ENCODE measurements at places on chromosomes 12 and 14.
A peak's percentile ranks its signal among the peaks of the same experiment; 100 is the strongest.

DNA sequence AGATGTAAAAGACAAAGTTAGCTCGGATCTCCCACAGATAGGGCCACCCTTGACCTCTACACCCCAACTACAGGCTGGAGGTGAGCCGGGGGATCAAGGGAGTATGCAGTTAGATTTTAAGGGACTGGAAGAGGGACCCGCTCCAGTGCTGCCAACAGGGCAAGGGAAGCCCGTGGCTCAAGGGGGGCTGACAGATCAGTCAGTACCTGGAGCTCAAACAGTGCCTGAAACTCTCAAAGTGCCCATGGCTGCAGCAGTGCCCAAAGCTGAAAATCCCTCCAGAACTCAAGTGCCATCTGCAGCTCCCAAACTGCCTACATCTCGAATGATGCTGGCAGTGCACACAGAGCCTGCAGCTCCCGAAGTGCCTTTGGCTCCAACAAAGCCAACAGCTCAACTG is 10.4 kb downstream of the NYNRIN start:
- no peak for DNase-seq

- DNase-seq: peak; percentile 20
Observed at GRCh38 chr14:68088451-68088854, 268.9 kb downstream of the RAD51B start.

DNA sequence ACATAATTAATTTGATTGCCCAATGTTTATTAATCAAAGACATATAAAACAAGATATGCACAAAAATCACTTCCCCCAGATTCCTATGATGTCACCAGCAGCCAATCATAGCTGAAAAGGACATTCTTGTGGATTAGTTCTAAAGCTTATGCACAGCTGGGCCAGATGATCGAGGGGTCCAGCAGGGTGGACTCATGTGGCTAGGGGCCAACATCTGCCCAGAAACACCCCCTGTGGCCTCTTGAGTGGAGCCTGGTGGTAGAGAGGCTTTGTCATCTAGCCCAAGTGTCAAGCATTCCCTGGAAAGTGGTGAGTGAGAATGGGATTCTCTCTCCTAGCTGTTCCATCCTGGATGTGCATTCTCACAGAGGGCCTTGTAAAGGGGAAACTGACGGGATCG is 590.0 kb downstream of the BCL11B start:
- peak; percentile 8 for DNase-seq

DNA sequence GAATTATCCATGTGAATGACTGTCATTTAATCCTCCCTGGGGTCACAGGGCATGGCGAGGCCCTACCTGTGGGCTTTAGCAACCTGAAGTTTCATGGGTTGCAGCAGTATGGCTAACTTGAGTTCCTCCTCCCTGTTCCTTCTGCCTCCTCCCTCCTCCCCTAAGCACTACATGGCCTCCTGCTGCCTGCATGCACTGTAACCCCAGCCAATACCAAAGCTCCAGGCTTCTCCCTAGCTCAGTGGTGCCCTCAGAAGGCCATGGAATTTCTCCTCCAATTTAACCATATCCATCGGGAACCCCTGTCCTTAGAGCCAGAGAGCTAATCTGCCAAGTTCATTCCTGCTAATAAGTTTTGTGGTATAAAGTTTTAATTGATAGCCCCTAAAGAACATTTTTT is 95.1 kb downstream of the NT5DC3 start:
- no peak for DNase-seq

DNA sequence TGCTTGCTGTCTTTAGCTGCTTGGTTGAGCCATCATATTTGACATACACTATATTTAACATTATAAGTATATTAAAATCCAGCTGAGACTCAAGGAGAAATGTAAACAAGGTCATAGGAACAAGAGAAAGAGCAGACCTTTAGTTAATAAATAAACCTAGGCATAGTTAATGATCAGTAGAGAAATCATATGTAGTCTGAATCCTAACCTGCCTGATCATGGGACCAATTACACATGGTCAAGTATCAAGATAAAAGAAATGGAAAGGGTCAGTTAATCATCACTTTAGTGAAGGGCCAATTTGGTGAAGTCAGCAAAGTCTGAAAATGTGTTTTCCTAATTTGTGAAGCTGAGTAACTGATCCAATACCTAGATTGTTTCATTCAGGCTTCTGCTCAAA is 7.5 kb downstream of the RNF212B start:
- no peak for DNase-seq

DNA sequence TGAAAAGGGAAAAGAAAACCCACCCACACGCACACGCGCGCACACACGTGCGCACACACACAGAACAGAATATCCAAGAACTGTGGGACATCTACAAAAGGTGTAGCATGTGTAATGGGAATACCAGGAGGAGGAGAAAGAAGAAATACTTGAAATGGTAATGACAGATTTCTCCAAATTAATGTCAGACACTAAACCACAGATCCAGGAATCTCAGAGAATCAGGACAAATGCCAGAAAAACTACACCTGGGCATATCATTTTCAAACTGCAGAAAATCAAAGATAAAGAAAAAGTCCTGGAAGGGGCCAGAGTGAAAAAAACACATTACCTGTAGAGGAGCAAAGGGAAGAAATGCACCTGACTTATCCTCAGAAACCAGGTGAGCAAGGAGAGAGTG is 26.5 kb downstream of the FBXL14 start:
- no peak for DNase-seq

GRCh38 chr12:14958361-14959125 is 2.9 kb downstream of the ARHGDIB start:
- no peak for DNase-seq

DNA sequence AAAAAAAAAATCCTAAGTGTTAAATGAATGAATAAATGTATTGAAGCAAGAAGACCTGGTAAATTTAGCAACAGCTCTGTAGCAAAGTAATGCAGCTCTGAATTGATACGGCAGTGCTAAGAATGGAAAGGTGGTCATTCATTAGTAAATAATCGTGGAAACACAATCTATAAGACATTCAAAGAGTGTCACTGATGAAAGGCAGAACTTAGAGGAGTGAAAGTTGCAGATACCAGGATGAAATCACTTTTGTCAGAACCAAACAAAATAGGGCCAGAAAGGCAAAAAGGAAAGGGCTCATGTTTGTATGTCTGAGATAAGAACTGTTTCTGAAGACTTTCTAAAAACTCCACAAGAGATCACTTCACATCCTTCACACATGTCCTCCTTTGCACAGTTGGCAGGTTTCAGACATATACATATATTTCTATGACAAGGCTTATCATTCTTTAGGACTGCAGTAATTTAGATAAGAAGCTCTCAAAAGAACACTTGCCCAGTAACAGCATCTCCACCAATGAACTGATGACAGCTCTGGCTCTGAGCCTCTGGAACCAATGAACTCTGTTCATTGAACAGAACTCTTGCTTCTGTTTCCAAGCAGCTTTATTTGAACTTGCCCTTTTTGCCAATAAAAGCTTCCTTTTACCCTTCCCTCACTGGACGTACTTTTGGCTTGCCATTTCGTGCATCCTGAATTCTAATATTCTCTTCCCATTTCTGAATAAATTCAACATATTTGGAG is 4.2 kb upstream of the LRR1 start:
- no peak for DNase-seq

DNA sequence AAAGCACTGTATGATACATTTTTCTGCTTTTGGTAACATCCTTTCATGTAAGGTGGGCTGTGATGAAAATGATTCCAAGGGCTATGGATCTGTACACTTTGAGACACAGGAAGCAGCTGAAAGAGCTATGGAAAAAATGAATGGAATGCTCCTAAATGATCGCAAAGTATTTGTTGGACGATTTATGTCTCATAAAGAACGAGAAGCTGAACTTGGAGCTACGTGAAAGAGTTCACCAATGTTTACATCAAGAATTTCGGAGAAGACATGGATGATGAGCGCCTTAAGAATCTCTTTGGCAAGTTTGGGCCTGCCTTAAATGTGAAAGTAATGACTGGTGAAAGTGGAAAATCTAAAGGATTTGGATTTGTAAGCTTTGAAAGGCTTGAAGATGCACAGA is 22.1 kb upstream of the SRGAP1 start:
- peak; percentile 67 for DNase-seq

GRCh38 chr12:27193854-27194544 is 50.1 kb upstream of the STK38L start:
- DNase-seq: peak; percentile 96

DNA sequence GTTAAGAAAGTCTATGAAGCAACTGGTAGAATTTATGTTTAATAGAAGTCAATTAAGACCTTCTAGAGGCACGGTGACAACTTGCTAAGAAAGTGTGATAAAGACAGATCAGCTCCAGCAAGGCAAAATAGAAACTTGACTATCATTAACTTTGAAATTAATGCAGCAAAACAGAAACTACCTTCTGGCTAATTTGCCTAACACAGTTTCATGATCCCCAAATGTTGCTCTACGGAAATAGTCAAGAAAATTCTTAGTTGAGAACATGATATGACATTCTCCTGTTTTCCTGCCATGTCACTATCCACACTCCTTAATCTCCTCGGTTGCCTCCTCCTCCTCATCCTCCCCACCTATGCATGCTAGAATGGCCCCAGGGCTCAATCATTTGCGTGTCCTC is 4.2 kb downstream of the DENND5B start:
- no peak for DNase-seq

- no peak for DNase-seq
Observed at GRCh38 chr14:68744613-68745012, 48.3 kb downstream of the ZFP36L1 start.

GRCh38 chr12:102093319-102093718 is 26.6 kb downstream of the NUP37 start:
- DNase-seq: peak; percentile 29

DNA sequence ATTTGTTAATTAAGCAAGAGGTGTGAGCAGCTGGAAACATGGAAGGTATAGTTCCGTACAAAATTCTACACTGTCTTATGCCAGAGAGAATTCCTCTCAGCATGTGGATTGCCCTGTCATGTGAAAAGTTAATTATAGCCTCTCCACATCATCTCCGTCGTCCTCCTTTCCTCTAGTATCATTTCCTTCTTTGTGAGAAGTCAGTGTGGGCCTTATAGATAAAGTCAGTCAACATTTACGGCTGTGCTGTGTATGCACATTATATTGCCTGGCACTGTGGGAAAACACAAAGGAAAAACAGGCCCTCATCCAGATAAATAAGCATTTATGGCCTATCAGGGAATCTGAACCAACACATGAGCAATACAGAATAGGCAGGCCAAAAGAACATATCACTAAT is 236.6 kb downstream of the SEC23A start:
- no peak for DNase-seq

DNA sequence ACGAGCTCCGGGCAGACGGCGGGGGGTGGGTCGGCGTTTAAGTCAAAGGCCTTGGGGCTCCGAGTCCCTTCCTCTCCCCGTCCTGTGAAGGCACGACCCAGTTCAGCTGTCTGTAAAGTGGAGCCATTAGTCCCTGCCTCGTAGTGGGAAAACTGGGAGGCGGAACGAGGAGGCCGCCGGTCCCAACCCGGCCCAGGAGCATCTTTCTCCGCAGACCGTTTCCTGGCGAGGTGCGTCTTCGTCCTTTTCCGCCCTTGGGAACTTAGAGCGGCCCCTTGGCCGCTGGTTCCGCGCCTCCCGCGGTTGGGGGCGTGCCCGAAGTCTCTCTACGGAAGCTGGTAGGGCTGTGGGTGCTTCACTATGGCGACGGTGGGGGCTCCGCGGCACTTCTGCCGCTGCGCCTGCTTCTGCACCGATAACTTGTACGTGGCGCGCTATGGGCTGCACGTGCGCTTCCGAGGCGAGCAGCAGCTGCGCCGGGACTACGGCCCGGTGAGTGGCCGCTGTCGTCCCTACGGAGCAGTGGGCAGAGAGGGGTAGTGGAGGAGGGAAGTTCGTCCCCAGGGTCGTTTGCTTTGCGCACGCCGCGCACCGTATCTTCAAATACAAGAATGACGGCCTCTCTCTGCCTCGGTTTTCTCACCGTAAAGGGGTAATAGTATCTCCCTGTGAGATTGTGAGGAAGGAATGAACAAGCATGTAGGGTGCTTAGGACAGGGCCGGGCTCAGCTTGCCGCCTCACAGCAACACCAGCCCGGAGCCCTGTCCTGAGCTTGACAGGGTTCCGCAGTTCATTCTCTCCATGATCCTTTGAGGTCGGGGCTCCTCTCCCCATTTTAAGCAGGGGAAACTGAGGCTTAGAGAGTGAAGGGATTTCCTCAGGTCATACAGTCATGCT is at the start of gene OGFOD2:
Gene OGFOD2 (plus strand): TSS at position 353 of the 898 bp plus-strand sequence. CDS start 8 bp downstream, at position 361.
- DNase-seq: peak; percentile 93

DNA sequence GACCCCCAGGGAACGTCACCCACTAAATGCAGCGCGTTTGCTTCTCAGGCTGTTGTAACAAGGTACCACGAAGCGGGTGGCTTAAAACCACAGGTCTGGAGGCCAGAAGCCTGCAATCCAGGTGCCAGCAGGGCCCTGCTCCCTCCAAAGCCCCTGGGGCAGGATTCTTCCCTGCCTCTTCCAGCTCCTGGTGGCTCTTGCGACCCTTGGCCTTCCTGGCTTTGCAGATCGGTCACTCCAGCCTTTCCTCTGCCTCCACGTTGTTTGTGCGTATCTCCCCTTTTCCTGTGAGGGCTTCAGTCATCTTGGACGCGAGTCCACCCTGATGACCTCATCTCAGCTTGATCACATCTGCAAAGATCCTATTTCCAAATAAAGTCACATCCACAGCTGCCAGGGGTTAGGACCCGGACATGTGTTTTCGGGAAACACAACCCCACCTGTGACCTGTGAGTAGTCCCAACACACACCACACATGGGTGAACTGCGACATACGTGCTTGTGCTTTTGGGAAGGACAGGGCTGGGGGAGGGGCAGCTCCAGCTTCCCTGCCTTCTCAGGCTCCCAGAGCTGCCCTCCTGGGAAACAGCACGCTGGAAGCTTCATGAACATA is 114.5 kb upstream of the NCOR2 start:
- peak; percentile 50 for DNase-seq

- DNase-seq: peak; percentile 29
Observed at GRCh38 chr14:77485901-77486678, 12.5 kb downstream of the ISM2 start.

DNA sequence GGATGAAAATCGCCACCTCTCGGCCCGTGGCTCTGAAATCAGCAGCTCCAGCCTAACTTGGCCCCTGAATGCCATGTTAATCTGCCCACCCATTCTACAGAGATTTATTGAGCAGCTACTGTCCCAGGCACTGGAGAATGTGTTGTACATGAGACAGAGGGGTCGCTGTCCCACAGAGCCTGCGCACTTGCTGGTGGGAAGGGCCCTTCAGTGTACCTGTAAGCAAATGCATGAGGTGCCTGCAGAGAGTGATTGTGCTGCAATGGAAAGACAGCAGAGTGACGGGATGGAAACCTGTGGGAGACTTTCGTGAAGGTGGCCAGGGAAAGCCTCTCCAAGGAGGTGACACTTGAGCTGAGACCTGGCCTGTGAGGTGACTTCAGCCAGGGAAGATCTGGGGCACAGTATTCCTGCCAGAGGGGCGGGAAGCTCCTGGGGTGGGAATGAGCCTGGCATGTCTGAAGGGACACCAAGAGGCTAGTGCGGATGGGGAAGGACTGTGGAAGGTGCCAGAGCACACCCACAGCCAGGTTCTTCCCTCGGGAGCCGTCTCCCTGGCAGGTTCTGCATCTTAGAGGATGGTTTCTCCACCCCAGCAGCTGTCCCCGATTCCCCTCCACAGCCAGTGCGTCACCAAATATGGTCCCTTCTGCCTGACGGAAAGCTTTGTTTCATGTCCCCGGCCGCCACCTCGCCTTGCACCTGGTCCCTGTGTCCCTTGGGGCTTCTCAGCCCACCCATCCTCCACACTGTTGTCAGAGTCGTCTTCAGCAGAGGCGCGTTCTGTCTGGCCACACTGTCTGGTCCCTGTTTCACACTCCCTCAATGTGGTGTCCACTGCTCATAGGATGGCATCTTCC is 8.7 kb downstream of the SMIM41 start:
- DNase-seq: no peak

Data from fibroblast of skin of scalp (primary cell).